HCEC 1CT (cell line): ENCODE measurements at places on chromosomes 4 and X.
A peak's percentile ranks its signal among the peaks of the same experiment; 100 is the strongest.

- DNase-seq, result no peak
Observed at GRCh38 chr4:148986951-148987350, 544.7 kb upstream of the NR3C2 start.

- DNase-seq, result no peak
Observed at GRCh38 chrX:15505101-15505500, 4.5 kb downstream of the BMX start.

GRCh38 chr4:185270885-185271284 is 61.5 kb downstream of the SNX25 start:
- DNase-seq, result no peak

DNA sequence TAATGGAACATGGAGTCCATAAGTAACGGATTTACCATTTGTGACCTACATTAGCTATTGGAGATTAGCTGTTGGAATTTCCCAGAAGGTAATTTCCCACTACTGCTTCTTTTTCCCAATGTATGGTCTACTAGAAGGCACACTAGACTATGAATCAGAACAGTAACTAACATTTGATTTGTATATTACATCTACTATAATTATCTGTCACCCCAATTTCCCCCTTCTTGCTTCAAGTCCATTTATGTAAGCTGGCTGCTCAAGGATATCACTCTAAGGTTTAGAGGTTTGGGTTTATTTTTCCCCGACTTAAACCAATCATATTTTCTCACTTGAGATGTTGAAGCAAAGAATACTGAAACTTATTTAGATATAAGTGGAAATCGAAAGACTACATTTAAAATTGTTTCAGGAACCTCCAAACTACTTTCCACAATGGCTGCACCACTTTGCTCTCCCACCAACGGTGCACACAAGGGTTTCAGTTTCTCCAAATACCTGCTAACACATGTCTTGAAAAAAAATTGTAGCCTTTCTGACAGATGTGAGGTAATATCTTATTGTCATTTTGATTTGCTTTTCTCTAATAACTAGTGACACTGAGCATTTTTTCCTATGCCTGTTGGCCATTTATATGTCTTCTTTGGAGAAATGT is 33.3 kb upstream of the H2AZ1 start:
- no peak for DNase-seq

DNA sequence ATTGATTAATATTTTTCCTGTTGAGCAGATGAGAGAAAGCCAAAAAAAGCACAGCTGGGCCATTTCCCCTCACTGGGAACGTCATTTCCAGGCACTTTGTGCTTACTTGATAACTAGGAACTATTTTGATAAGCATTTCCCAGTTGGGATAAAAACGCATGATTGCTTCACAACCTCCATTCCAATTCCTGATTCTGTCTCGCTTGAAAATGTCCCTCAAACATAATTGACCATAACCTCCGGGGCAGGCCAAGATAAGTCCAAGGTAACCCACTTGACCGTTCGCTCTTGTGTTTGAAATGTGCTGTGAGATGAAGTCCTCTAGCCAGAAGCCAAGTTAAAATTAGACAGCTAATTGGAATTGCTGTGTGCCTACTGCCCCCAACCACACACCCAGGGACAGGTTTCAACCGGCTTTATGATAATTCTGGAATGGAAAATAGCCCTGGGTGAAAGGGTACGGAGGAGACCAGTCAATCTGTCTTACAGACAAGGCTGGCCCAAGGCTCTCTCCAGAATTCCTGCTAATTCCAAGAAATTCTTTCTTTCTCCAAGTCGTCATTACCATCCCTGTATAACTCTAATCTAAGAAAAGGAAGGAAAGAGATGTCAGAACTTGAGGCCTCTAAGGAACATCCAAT is 137.1 kb downstream of the MID1 start:
- no peak for DNase-seq

- DNase-seq, result peak; percentile 47
Observed at GRCh38 chr4:85477534-85477933, 2.6 kb downstream of the ARHGAP24 start.

DNA sequence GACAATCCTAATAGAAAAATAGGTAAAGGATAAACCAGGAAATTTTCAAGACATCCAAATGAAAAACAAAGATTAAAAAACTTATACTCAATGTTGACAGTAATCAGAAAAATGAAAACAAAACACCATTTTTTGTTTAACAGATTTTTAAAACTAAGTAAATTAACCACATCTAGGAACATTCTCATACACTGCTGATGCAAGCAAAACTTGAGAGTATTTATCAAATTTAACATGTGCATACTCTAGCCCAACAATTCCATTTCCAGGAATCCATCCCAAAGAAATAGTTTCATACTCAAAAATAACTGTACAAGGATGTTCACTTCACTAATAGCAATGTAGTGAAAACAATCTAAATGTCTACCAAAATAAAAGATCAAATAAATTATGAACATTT is 11.5 kb downstream of the ANKRD17 start:
- DNase-seq, result no peak

GRCh38 chrX:13158911-13159310 is 114.5 kb upstream of the FAM9C start:
- peak; percentile 17 for DNase-seq
